ENCODE measurements at places on chromosomes 4 and X.

GRCh38 chr4:177293208-177294033 is 16.3 kb upstream of the NEIL3 start:
- no peak for DNase-seq

DNA sequence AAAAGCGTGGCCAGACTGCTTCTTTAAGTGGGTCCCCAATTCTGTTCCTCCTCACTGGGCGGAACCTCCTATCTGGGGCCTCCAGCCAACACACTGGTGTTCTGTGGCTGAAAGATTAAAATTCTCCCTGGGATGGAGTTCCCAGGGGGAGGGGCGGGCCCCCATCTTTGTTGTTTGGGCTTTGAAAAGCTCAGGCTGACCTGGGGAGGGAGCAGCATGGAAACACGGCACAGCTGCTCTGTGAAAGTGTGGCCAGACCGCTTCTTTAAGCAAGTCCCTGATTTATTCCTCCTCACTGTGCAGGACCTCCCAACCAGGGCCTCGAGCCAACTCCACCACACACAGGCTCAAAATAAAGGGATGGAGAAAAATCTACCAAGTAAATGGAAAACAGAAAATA is 219.5 kb downstream of the TMEM47 start:
- no peak for DNase-seq

- DNase-seq: no peak
These were observed 393.7 kb downstream of the PPP3CA start for GRCh38 chr4:100953616-100954015.

DNA sequence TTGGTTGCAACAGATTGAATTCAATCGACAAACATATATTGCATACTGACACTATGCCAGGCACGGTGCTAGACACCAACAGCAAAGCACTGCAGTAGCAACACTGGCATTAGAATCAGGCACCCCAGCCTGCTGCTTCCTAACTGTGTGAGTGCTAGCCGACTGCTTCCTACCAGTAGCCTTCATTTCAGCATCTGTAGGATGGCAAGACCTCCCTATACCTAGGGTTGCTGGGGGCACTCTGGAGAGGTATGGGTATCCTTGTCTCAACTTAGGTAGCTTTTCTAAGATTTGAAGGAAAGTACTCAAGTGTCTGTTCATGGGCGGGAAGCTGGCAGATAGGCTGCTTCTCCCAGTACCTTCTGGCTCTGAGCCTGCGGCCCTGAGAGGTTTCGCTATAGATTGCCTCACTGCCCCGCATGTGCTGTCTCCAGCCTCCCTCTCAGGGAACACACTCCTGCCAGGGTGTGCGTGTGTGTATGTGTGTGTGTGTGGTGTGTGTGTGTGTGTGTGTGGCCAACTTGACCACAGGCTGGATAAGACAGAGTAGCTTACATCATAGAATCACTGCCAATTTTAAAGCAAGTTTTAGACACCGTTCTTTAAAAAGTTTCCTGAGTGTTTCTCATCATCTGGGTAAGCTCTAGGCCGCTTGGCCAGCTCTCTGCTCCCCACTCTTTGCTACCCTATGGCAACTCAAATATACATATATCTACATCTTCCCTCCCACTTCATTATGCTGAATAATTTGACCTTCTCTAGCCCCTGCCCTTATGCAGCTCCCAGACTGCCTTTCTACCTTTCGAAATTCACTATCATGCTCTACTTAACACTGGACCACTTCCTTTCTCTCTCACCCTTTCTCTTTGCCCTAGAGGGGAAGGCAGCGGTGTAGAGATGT is 97.0 kb upstream of the PJA1 start:
- DNase-seq: no peak

DNA sequence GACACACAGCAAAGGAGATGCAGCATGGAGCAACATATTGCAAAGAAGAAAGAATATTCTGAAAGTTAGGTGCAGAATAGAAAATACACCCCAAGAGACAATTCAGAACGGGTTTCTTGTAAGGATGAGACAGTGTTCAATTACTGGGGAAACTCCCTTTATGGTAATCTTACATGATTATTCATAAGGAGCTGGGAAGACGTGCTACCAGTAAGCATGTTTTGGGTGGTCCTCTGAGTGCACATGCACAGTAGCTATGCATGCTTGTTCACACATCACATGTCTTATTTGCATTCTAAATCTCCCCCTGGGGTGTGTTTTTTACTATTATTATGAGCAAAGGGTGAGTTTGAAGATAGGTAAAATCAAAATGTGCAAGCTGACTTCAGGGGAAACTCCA is 1448.8 kb downstream of the TECRL start:
- no peak for DNase-seq

DNA sequence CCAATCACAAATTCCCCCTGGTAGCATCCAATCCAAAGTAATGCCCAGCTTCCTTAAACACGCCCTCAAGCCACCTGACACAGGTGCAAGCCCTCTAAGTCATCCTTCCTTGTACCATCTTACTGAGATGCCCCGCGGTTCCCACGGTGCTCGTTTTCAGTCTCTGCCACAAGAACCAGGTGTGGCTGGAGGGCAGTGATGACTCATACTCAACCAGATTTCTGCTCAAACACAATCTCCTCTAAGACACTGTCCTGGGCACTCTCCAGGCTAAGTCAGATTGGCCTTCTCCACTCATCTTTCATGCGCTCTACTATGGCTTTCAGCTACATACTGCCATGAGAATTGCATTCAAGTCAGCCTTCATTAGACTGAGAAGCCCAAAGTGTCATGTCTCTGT is 3.5 kb downstream of the SH3KBP1 start:
- DNase-seq: no peak

DNA sequence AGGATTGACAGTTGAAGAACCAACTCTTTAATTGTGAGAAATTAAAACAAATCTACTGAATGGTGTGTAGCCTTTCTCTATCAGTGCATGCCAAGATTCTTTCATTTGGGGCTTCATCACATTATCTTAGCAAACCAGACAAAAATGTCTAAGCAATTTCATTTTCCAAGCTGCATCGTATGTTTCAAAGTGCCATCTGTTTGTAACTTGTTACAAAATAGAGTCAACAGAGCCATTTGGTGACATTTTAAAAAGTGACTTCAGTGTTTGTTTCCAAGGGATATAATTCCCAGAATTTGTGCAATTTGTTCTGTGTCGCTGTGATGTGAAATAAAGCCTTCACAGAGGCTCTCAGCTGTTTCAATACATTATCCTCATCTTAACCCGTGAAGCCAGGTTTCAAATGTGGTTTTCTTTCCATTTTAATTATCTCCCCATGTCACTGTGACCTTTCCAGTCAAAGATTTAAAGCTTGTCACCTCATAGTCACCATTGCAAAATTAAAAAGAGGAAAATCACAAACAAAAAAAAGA is 46.0 kb upstream of the C1QTNF7 start:
- no peak for DNase-seq

DNA sequence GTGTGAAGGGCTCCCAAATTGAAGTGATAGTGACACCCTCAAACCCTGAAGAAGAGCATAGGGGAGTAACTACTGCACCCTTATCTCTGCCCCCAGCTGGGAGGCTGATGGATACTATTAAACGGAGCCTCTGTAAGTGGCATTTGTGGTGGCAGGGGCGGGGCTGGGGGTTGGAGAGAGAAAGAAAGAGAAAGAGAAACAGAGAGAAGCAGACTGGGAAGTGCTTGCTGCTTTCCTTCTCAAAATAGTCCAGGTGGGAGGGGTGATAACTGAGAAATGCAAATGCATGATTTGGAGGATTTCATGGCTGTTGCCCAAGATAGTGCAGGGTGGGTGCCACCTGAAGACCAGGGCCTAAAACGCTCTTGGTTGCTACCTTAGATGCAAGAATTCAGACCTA is 253.5 kb upstream of the GATB start:
- DNase-seq: no peak

DNA sequence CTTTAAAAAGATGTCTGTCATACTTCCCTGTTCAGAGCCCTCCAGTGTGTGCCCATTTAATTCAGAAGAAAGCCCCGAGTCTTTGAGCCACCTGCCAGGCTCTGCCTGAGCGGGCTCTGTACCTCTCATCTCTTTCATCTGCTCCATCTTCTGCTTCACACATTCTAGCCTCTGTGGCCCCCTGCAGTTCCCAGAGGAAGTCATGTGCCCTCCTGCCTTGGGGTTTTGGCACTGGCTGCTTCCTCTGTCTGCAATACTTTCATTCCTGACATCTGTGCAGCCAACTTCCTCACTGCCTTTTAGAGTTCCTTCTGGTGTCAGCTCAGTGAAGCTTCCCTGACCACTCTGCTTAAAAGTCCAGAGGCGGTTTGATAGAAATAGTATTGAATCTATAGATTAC is 6.2 kb upstream of the STK32B start:
- DNase-seq: no peak

DNA sequence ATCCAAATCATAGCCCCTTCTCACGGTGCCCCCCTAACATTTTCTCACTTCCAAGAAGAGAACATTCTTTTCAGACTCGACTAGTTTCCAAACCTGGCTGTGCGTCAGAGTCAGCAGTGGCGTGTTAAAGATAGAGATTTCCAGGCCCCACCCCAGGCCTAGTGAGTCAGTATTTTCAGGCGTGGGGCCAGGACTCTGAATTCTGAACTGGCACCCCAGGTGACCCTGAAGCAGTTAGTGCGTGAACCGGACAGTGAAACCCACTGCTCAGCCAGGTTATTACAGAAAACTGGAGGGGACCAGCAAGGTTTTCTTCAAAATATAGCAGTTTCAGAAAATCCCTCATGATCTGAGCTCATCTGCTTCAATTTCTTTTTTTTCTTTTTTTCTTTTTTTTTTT is 35.0 kb upstream of the BCOR start:
- DNase-seq: no peak

DNA sequence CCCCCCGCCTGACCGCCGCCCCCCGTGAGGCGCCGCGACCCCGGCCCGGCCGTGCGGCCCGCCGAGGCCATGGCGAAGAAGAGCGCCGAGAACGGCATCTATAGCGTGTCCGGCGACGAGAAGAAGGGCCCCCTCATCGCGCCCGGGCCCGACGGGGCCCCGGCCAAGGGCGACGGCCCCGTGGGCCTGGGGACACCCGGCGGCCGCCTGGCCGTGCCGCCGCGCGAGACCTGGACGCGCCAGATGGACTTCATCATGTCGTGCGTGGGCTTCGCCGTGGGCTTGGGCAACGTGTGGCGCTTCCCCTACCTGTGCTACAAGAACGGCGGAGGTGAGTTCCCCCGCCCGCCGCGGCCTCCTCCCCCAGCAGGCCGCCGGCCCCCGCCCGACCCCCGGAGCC is 780 bp downstream of the SLC6A8 start:
- DNase-seq: no peak

- DNase-seq: no peak
These were observed 45.0 kb downstream of the PSAPL1 start for GRCh38 chr4:7389719-7390118.

GRCh38 chr4:137955595-137955994 is 286.6 kb downstream of the SLC7A11 start:
- DNase-seq: no peak

- no peak for DNase-seq
These were observed 115.0 kb upstream of the TLL1 start for GRCh38 chr4:165758086-165758485.

- no peak for DNase-seq
These were observed 18.7 kb upstream of the BCORL1 start for GRCh38 chrX:129963729-129964128.

DNA sequence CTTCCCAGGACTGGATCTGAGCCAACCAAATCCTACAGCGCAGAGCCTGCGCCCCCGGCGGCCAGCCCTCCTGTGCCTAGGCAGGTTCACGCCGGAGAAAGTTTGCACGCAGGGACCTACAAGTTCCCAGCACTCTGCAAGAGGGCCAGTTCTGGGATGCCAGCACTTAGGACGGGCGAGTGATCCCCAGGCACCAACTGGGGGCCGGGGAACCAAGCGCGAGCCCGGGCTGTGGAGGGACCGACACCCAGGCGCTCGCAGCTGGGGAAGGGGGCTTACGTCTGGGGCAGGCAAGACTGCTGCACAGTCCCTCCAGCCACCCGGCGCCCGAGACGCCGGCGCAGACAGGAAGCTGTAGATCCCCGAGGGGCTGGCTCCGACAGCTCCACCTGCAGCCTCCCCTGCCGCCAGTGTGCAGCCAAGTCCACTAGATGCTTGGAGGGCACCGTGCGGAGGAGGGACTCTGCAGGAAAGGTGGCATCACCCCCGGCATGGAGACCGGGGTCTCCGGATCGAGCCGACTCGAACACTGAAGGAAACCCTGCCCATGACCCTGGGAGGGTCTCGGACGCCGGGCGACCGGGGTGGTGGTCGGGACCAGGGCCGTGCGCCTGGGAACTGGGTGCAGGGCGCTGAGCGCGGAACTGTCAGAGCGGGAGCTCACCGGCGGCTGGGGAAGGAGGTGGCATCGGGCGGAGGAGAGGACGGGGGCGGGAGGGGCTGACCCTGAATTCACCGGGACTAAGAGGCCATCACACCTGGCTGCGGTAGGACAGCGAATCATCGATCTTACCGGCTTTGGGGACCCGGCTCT is 566 bp downstream of the CORIN start:
- DNase-seq: no peak

DNA sequence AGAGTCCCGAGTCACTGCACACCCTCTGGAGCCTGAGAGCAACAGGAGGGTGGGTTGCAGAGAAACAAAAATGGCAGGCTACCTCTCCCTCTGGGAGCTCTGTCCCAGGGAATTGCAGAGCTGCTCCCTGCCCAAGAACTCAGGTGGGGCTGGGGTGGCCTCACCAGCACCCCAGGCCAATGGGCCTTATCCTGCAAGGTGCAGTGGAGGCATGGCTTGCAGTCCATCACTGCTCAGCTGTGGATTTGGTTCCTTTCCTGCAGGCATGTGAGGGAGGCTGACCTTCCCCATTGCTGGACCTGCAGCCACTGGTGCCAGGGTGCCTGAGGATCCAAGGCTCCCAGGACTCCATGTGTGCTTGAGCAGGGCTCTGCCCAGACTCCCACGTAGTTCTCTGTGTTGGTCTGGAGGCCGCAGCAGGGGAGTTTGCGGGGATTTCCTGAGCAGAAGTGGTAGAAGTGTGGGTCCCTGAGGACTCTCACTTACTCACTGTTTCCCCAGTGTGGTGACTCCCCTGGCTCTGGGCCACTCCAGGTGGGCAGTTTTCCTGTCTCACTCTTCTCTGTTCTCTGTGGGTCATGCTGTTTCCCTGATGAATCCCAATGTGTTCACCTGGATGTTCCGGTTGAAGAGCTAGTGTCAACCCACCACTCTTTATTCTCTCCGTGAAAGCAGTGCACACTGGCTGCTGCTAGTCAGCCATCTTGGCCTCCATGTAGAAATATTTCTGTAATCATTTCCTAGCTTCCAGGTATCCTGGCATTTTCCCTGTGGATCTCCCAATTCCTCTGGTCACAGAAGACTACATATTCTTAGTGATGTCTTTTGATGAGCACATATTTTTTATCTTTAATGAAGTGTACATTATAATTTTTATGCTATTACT is 82.3 kb downstream of the ARHGAP24 start:
- DNase-seq: no peak

- DNase-seq: no peak
These were observed 366.5 kb upstream of the BOD1L1 start for GRCh38 chr4:13994016-13994415.

- DNase-seq: no peak
These were observed 453.0 kb downstream of the PCDH11X start for GRCh38 chrX:92232182-92232581.

- DNase-seq: no peak
These were observed 31.3 kb upstream of the CLDN24 start for GRCh38 chr4:183353557-183353956.

GRCh38 chr4:26788341-26788733 is 72.3 kb upstream of the STIM2 start:
- DNase-seq: no peak

- no peak for DNase-seq
These were observed 138.3 kb upstream of the PDHA2 start for GRCh38 chr4:95701500-95702170.
